Type B pancreatic cell (in vitro differentiated cells): ENCODE measurements at places on chromosomes 6 and 20. TPM values are rescaled to one million over a fixed set of nuclear protein-coding genes. Genes with fewer than 3 reads are reported as not detected.

Gene NKAPL
- 0.55 TPM in 1 of 2 replicates, not detected in the other for total RNA-seq

Gene SOX4
- total RNA-seq: 138 and 152 TPM in 2 replicates

Gene TAAR9
- not detected in 2 replicates for total RNA-seq

Gene NRN1
- 0.48 and 6.3 TPM in 2 replicates for total RNA-seq

Gene MEP1A
- total RNA-seq: 3.6 and 22.4 TPM in 2 replicates

Gene PRDM13
- total RNA-seq: not detected in 2 replicates

Gene SLC35B2
- total RNA-seq: 39.6 and 46.1 TPM in 2 replicates

Gene DPPA5
- not detected in 2 replicates for total RNA-seq

Gene APCDD1L
- total RNA-seq: 0.26 and 0.53 TPM in 2 replicates

Gene OR12D1
- not detected in 2 replicates for total RNA-seq

Gene EDEM2
- total RNA-seq: 27.3 and 33.1 TPM in 2 replicates

Gene LTB
- 0.34 and 1.0 TPM in 2 replicates for total RNA-seq

Gene PIM1
- 41.5 and 74.2 TPM in 2 replicates for total RNA-seq

Gene BAG2
- total RNA-seq: 1.5 and 3.8 TPM in 2 replicates

Gene BMP7
- total RNA-seq: 115 and 287 TPM in 2 replicates

Gene SLC32A1
- not detected in 2 replicates for total RNA-seq

Gene ENPP5
- total RNA-seq: 4.2 and 6.6 TPM in 2 replicates

Gene PRSS35
- 3.1 and 6.5 TPM in 2 replicates for total RNA-seq

Gene EYA4
- total RNA-seq: 2.3 and 29.7 TPM in 2 replicates

Gene CALHM4
- total RNA-seq: not detected in 2 replicates

Gene OR2H2
- not detected in 2 replicates for total RNA-seq

Gene NUS1
- total RNA-seq: 36.5 and 42.1 TPM in 2 replicates

Gene STAU1
- total RNA-seq: 73.4 and 79.8 TPM in 2 replicates

Gene IL17A
- 0.17 TPM in 1 of 2 replicates, not detected in the other for total RNA-seq

Gene SLC17A3
- total RNA-seq: 0.33 TPM in 1 of 2 replicates, not detected in the other

Gene KIF6
- 0.79 and 3.3 TPM in 2 replicates for total RNA-seq

Gene TMEM217
- total RNA-seq: 1.1 and 1.3 TPM in 2 replicates

Gene ATXN1
- total RNA-seq: 33.7 and 35.1 TPM in 2 replicates

Gene OR2B6
- not detected in 2 replicates for total RNA-seq

Gene CUTA
- 212 and 278 TPM in 2 replicates for total RNA-seq

Gene SFTA2
- 2.7 and 3.6 TPM in 2 replicates for total RNA-seq

Gene SLC16A10
- total RNA-seq: 16.9 and 25.6 TPM in 2 replicates
